ENCODE measurements at places on chromosomes 5 and 9.

DNA sequence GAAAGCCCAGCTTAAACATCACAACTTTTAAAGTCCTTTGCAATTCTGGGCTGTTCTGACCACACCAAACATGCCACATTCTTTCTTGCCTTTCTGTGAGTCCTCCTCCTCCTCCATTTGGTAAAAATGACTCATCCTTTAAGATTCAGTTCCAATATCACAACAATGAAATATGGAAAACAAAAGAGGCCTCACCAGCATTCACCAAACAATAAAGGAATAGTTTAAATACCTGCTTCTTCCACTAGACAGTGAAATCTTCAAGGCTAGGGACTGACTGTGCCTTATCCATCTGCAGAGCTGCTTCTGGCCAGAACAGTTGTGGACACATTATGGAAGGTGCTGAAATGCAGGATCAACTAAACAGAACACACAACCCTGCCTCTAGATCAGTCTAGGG, 36.0 kb downstream of the NR6A1 start:
- DNase-seq, result no peak

DNA sequence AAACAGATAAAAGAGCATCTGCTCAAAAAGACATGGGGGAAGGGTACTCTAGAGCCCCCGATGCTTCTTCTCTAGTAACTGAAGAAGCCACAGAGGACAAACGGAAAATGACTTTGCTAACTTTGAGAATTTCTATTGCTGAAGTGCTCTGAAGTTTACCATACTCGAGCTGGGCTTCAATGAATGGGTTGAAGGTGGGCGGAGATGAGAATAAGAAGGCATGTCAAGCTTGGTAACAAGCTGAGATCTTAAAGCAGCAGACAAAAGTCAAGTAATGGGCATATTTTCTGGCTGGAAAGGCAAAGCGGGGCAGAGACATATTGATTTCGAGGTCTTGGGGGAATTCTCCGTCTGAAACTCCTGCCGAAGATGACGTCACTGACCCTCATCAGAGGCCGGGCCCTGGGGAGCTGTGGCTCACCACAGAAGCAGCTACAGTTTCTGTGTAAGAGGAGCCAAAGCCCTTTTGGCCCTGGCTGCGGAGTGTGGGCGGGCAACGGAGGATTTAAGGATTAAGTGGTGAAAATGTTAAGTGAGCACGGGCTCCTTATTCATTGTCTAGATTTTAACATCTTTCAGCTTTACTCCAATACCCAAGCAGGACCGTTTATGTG, 115.8 kb upstream of the SLIT3 start:
- DNase-seq, result no peak

DNA sequence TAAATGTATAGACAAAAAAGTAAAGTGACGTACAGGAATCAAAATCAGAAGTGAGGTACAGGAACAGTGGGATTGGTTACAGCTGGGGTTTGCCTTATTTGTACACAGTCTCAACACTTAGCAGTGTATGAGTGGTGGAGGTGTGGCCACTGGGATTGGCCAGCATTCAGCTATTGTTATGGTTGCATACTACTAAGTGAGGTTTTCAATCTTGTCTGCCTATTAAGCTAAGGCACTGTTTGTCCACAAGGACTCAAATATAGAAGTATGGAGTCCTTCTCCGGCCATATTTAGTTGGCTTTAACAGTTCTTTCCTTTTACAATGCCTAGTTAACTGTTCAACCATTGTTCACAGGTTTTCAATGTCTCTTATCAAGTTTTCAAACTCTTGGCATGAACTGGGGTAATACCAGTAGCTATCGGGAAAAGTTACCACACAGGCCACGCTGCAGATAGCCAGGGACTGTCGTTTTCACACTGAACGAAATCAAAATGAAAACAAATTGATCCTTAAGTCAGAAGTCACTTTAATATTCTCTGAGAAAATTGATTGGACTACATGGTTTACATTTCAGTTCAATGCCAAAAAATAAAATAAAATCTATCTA, 176.0 kb upstream of the FREM1 start:
- DNase-seq, result no peak

DNA sequence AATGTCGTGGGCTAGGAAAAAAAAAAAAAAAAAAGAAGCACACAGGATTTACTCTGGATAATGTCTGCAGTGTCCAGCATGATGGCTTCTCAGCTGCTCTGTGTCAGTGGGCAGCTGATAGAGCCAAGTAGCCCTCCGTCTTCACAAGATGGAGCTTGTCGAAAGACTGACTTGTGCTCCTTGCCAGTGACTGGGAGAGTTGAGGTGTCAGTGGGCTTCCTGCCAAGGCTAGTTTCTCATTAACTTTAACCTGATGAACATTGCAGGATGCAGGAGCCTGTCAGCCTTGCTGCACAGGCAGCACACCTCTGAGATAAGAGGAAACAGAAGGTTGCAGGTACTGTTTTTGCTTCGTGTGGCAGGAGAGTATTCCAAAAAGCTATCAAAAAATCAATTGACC, 171.4 kb upstream of the SGCD start:
- no peak for DNase-seq

- DNase-seq, result no peak
These were observed 304.6 kb downstream of the PDE4D start for GRCh38 chr5:59588922-59589321.

DNA sequence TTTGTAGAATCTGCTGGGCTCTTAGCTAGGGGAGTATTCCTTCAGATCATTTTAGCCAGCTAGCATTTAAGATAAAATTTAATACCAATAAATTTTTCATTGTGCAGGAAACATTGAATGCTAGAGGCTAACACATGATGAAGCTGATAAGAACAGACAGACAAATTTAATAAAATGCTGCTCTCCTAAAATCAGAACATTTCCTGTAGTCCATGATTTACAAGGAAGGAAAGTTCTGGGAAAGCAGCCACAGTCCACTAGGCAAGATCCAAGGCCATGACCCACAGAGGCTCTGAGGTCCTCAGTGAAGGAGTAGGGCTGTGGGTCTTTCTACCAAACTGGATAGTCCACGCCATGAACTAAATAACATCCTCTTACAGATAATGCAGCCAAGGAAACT, 253.0 kb downstream of the ICE1 start:
- DNase-seq, result no peak

DNA sequence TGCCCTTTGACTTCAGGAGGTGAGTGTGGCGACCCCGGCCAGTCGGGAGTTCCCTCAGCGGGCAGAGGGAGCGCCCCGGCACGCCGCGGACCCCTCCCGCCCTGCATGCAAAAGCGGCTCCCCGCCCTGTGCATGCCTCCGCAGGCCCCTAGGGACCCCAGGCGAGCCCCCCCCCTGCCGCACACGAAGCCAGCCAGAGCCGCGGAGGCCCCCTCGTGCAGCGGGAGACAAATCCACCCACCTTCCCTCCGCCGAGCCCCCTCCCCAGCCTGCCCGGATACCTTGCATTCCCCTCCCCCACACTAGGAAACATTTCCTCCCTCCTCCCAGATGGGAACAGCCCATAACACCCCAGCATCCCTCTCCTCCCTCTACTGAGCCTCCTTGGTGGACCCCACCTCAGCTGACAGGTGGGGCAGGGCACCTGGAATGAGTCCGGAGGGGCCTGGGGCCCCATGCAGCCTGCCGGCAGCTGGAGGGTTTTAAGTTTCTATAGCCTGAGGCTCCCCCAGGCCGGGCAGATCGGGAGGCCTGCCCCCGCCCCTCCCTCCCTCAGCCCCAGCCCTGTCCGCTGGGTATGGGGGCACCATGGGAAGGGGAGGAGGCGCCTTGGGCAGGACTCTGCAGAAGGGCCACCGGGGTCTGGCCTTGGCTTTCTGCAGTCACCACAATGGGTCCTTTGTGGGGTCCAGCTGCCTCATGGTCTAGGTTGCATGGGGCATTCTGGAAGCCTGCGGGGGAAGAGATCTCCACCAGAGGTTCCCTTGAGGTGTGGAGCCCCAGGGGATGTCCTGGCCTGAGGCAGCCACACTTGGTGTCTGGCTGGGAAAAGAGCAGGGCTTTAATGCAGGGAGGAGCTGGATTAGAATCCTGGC, 601 bp downstream of the ERGIC1 start:
- no peak for DNase-seq

- no peak for DNase-seq
These were observed 2.3 kb upstream of the PLK2 start for GRCh38 chr5:58462154-58462553.

GRCh38 chr5:6837519-6838110, 124.4 kb downstream of the TENT4A start:
- DNase-seq, result no peak

- DNase-seq, result no peak
These were observed 19.8 kb downstream of the WDR36 start for GRCh38 chr5:111111956-111112355.

GRCh38 chr5:93674138-93674537, 67.3 kb downstream of the POU5F2 start:
- DNase-seq, result no peak

DNA sequence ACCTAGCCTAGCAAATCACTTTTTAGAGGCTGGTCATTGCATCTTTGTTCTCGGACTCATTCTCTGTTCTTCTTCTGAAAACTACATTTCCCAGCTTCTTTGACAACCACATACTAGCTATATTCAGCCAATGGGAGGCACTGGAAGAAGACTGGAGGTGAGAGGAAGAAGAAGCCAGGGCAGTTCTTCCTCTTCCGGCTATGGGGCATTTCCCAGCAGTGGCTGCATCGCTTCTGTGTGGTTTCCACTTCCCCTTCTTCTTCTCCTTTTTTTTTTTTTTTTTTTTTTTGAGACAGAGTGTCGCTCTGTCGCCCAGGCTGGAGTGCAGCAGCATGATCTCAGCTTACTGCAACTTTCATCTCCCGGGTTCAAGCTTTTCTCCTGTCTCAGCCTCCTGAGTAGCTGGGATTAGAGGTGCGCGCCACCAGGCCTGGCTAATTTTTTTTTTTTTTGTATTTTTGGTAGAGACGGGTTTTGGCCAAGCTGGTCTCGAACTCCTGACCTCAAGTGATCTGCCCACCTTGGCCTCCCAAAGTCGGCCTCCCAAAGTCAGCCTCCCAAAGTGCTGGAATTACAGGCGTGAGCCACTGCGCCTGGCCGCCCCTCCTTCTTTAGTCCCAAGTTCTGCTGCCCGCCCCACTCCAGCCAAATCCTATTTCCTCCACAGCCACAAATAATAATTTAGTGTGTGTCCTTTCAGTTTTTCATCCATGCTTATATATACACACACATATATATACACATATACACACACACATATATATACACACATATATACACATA, 6.9 kb upstream of the UBAP1 start:
- DNase-seq, result no peak

DNA sequence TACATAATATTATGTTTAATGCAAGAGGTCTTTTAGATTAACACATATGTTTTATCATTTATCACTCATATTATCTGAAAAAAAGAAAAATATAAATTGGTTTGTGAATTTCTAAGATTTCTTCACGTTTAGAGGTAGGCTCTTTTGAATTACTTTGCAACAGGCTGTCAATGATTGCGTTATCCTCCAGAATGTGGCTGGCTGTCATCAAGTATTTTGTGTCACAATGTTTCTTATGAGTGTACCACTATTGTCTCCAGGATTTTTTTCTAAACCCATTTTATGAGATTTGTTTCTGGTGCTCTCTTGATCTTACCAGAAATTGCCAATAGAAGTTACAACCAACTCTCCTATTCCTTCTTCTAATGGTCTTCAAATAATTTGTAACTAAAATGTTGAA, 307.9 kb downstream of the DMAC1 start:
- no peak for DNase-seq

- no peak for DNase-seq
These were observed 107.2 kb upstream of the SLIT3 start for GRCh38 chr5:169408171-169408570.

DNA sequence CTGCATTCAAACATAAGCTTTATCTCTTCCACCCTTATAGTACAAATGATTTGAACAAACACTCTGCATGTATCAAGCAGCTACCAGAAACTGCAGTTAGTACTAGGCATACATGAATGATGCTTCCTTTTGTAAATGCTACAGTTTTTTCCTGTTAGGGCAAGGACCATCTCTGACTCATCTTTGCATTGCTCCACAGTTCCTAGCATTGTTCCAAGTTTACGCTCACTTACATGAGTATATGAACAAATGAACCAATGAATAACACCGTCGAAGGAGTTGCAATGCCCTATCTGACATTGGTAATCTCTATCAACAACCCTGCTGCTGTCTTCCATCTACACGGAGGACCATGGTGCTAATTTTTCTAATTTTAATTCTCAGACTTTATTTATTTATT, 2.1 kb upstream of the ALDH7A1 start:
- DNase-seq, result no peak

GRCh38 chr9:38357350-38358114, 35.0 kb upstream of the ALDH1B1 start:
- DNase-seq, result no peak

DNA sequence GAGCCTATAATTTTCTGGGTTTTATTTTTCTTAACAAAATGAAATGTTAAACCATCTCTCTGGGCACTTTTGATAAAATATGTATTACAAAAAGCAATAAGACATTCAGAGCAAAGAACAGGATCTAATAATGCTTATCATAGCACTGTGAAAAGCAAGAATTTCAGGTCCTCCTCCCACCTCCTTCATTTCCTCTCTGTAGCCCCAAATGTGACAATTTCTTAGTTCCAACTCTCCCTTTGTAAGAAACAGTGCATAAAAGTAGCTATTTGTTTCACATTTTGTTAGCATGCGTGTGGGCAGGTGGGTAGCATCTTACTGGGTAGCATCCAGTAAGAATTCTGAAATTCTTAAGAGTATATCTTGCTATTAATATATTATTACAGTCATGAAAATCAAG, 130.9 kb upstream of the RASA1 start:
- no peak for DNase-seq

DNA sequence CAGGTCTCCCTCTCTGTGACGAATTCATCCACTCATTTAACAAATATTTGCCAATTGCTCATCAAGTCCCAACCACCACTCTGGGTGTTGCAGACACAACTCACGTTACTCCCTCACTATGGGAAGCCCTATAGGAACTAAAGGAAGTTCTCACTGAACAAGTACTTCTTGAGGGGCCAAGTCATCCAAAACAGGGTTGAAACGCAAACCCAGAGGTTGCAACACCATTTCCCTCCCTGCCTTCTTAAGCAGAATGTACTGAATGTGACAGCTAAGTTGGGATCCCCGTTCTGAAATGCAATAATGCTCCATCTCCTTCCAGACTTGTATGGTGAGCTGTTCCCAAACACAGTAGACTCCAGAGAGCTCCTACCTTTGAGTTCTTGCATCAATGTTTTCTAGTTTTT, 34.3 kb downstream of the EPB41L4B start:
- DNase-seq, result no peak

DNA sequence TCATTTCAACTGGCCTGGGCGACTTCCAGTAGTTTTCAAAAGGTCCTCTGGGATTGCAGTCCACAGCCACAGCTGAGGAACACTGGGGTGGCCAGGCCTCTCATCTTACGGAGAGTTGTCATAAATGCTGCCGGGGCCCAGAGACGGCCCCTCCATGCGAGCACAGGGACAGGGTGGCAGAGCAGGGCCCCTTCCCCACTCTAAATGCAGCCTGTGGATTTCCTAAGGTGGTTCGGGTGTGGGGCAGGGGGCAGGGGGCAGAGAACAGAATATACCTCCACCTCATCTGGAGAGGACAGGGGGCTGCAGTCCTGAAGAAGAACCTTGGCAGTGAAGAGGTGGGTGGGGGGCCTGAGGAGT, 113.6 kb upstream of the TBC1D2 start:
- DNase-seq, result no peak

Data from putamen (tissue), 1 donor.